A549 treated with DMSO at 1 μM for 4 hours (cell line): ENCODE measurements at places on chromosomes 11 and 22. TPM values are rescaled to one million over a fixed set of nuclear protein-coding genes. Genes with fewer than 3 reads are reported as not detected.

HOATZ gene
- total RNA-seq, result not detected in 5 replicates

PRG3 gene
- total RNA-seq, result not detected in 5 replicates

DYNC2H1 gene
- 6.5 to 8.3 TPM (median 6.8 TPM) in 5 replicates for total RNA-seq

IFTAP gene
- 15.8 to 18.3 TPM (median 17.5 TPM) in 5 replicates for total RNA-seq

CARNS1 gene
- 0.14 to 0.53 TPM (median 0.18 TPM) in 5 replicates for total RNA-seq

CYP2D6 gene
- 0.13 to 0.66 TPM (median 0.38 TPM) in 5 replicates for total RNA-seq
